ENCODE measurements at places on chromosomes 3 and 15. TPM values are rescaled to one million over a fixed set of nuclear protein-coding genes. Genes with fewer than 3 reads are reported as not detected.

- DNase-seq, result no peak
Observed at GRCh38 chr3:173249457-173249856, 108.4 kb upstream of the SPATA16 start.

DNA sequence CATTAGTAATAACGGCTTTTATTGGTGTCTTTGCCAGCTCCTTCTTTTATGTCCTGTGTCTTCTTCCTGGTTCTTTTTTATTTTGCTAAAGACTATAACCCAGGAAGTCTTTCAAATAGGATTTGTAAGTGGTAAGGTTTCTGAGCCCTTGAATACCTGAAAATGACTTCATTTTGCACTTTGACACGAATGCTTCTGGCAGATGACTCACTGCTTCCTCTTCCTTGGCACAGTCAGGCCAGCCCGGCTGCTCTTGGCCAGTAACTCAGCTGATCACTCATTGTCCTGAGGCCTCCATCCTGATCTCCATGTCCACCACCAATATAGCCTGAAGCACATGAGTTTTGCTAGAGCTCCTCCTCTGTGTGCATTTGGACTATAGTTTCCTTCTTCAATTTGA, 48.7 kb upstream of the NR2E3 start:
- DNase-seq, result peak; percentile 79

Gene PSMA4
- 160 TPM for total RNA-seq

GRCh38 chr3:51845129-51845528, 16.3 kb upstream of the IQCF2 start:
- DNase-seq, result no peak

- no peak for DNase-seq
Observed at GRCh38 chr3:23663661-23664186, 142.0 kb upstream of the UBE2E1 start.

DNA sequence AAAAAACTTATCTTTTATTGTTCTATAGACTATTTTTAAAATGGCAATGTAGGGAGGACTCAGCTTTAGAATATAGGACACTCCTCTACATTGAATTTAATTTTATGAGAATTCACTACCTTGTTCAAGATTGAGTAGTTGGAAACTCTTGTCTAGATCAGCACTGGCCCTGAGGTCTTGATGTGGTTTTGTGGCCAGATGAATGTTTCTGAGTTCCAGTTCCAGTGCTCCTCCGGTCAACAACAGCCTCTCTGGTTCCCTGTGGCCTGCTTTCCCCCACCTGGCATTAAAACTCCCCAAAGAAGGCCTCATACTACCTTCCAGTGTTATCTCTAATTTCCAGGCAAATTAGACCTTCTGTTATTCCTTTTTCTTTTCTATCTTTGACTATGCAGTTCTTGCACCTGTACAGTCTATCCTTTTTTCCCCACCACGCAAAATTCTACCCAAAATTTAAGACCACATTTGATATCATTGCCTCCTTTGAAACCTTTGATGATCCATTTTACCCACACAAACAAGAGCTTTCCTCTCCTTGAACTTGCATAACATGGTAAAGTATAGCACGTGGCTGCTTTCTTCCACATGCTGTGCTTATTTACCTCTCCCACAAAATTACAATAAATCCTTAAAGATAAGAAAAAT, 9.6 kb upstream of the ANP32A start:
- DNase-seq, result no peak

GRCh38 chr15:33565094-33565493, 254.3 kb downstream of the RYR3 start:
- DNase-seq, result no peak

DNA sequence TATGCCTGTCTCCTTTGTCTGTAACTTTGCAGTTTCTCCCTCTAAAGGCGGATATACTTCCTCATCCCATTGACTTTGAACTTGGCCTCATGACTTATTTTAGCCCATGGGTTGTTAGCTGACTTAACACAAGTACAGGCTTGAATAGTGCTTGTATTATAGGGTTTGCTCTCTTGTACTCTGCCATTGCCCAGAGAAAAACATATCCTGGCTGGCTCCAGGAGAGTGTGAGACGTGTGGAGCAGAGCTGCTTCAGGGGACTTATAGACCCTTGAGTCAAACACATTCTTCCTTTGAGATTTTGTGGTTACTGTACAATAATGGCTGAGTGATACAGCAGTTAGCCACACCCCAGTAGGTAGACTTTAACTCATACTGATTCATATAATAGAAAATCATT, 124.0 kb downstream of the RAP2B start:
- DNase-seq, result no peak

Gene MBD4
- total RNA-seq, result 25.0 TPM

GRCh38 chr3:117398141-117398899, 688.7 kb downstream of the TUSC7 start:
- DNase-seq, result no peak

DNA sequence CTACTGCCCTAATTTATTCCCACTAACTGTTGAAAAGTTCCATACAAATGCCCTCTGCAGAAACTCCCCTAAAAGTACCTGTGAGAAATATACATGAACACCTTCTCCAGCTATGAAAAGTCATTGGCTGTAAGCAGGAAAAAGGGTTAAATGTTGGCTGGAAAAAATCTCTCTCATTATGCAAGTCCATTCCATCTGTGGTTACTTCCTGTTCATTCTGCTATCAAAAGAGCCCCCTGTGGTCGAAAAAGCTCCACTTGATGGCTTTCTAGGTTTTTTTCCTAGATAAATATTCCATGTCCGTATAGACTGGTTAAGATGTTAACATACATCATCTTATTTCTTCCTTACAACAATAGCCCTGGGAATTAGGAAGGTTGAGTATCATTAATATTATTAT, 56.2 kb upstream of the AKAP13 start:
- DNase-seq, result no peak

GRCh38 chr3:177787279-177788041, 590.2 kb upstream of the TBL1XR1 start:
- DNase-seq, result no peak

GRCh38 chr15:31051496-31052080, 49.9 kb downstream of the TRPM1 start:
- DNase-seq, result no peak

DNA sequence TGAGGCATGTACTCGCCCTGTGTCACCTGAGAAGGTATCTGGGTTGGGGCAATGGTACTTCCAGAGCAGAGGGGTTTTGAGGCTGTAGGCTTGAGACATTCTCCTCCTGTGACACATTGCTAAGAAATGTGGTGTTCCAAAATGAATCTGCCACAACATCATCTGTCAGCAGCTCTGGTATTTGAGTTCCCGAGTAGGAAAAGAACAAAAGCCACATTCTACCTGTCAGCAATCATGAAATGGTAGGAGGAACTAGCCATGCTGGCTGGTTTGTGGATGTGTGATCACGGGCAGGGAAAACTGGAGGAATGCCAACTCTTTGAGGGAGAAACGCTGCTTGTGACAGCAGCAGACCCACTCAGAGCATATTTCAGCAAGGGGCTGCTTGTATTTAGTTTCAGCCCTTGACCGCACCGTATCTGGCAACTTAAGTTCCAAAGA, 579.4 kb upstream of the TBL1XR1 start:
- no peak for DNase-seq

Gene PLSCR2
- 0.90 TPM for total RNA-seq

DNA sequence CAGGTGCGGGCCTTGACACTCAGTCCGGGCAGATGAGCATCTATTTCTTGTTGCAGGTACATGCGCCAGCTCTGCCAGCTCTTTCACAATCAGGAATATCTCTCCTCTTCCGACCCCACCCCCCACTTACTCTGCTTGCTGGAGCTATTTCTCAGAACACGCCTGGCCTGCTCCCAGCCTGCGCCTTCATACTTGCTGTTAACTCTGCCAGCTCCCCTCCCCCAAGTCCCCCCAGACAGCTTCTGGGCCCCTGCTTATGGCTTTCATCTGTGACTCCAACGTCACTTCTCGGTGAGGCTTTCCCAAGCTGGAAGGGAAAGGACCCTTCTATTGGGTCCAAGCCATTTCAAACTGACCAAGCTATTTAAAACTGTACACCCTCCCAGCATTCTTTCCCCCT, 15.2 kb downstream of the MAGEF1 start:
- no peak for DNase-seq

Data from colonic mucosa (tissue), 4 donors.